ENCODE measurements at places on chromosomes 4 and X.

DNA sequence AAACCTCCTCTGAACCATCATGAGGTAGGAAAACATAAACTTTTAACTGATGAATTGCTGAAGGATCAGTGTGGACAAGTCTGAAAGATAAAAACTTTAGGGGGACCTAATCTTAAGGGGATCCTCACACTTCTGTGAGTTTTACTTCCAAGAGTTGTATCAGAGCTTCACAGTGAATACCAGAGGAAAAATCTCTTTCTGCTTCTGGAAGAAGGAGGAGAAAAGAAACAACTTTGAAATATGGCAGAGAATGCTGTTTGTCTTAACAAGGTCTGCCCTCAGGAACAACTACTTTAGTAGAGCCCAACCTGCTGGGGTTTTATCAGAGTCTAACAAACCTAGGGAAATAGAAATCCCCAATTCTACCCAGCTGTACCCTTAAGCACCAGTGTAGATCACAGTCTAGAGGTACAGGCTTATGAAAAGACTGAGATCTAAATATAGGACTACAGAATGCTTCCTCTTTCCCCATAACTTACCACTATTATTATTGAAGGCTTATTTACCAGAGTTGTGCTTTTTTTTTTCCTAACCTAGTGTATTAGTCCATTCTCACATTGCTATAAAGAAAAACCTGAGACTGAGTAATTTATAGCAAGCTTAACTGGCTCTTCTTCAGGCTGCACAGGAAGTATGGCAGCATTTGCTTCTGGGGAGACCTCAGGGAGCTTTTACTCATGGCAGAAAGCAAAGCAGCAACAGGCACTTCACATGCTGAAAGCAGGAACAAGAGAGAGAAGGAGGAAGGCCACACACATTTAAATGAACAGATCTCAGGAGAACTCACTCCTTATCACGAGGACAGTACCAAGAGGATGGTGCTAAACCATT is 167.9 kb downstream of the CAMK2D start:
- DNase-seq = no peak

GRCh38 chr4:140372751-140373327 is 607 bp upstream of the SCOC start:
- DNase-seq = peak; percentile 34

DNA sequence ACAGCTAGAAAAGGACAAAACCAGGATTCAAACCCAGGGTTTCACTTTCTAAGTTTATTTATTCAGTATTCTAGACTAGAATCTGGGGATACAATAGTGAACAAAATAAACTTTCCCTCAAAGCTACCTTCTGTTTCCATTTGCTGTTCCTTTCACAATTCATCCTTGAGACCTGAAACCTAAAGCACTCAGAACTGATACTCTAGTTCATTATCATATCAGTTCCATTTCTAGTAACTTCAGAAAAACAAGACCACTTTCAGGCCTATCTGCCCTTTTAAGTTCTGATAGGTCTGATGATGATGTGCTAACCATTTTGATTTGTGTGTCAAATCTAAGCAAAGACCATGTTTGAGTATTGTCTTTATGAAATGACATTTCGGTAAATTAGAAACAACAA is 7.8 kb upstream of the XK start:
- DNase-seq = no peak

DNA sequence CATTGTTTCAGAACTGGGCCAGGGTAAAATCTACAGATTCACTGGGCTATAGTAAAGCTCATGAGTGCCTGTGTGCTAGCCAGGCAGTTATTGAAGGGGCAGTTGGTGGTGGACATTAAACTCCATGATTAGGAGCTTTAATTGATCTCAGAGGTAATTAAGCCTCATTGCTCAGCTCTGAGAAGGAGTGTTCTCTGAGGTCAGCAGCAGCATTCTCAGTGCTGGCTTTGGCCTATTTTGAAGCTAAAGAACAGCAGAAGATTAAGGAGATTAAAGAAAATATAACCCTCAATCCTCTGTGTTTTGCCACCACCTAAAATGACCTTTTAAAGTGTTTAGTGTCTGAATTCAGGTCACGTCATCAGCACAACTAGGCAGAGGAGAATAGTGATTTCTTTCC is 42.5 kb downstream of the EGF start:
- DNase-seq = no peak
